ENCODE measurements at places on chromosomes 1 and 21. TPM values are rescaled to one million over a fixed set of nuclear protein-coding genes. Genes with fewer than 3 reads are reported as not detected.

GRCh38 chr1:30273021-30273325 is 450.4 kb downstream of the MATN1 start:
- no peak for DNase-seq

GRCh38 chr1:192626366-192627179 is 9.4 kb upstream of the RGS13 start:
- DNase-seq: no peak

Gene TTC22
- 9.6 TPM for total RNA-seq

Gene CFAP107
- total RNA-seq: not detected

Gene NLRP3
- total RNA-seq: 1.3 TPM

DNA sequence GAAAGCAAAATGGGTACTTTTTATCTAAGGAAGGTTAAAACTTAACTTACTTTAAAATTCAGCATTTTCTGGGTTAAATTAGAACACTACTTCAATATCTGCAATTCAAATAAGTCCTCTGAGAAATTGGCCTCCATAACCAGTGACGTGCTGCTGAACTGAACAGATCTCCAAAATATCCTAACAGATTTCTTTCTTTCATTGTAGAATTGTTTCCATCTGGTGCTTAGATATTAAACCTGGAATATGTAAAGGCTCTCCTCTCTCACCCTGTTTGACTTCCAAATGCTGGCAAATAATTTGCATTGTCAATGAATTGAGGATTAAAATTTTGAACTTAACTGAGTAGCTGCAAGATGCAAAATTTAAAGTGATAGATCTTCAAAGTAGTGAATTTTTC is 316.9 kb upstream of the CXADR start:
- no peak for DNase-seq

GRCh38 chr1:13623021-13623637 is 39.5 kb downstream of the PDPN start:
- DNase-seq: no peak

DNA sequence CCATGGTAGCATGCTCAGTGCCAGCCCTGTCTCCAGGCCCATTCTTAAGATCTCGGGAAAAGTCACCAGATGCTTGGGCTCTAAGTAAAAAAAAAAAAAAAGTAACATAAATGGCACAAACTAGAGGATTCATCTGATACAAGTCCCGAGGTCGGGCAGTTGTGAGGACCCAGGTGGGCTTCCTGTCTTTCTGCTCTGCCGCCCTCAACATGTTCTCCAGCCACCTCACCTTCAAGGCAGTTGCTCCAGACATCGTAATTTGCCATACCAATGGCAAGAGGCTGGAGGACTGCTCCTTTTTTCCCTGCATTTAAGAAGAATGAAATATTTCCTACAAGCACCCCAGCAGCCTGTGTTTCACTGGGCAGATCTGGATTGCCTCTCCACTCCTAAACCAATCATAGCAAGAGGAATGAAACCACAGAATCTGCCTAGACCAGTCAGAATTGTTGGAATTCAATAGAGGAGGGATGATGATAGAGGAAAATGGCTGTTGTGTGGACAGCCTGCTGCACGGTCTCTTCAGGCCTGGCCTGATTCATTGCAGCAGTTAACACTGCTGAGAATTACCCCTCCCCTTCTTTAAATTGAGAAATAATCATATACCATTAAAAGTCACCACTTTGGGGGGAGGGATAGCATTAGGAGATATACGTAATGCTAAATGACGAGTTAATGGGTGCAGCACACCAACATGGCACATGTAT is 5.4 kb downstream of the HMGN2 start:
- DNase-seq: no peak

- DNase-seq: no peak
Observed at GRCh38 chr1:83676106-83676505, 322.8 kb downstream of the TTLL7 start.

DNA sequence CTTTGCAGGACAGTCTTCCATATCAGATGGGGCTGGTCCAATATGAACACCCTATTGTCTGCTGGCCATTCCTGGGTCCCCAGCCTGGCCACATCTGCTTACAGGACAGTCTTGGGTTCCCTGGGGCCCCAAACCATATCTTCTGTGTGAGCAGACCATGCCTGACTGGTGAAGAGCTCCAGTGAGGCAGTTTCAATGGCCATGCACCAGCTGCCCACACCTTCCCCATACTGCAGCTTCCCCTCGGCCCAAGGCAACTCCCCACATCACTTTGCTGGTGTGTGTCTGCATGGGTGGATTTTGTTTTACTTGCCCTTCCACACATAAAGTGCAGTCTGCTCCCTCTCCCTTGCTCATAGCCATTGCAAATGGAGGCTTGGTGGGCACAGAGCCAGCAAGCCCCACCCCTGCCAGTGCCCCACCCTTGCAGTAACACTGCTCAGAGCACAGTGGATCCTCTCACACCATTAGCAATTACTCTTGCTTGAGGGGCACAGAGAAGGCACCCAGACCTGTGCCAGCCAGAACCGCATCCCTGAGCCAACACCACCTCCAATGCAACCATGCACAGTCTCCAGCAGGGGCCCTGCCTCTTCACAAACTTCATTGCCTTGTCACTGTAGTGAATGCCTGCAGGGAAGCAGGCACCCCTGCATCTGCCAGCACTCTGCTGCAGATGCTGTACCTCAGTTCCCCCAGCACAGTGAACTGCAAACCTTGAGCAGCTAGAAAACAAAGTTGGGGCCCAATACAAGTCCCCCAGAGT is 474.5 kb upstream of the BEND5 start:
- no peak for DNase-seq

- no peak for DNase-seq
Observed at GRCh38 chr1:119873135-119874015, 22.9 kb downstream of the ADAM30 start.

GRCh38 chr1:218397752-218398339 is 52.7 kb downstream of the TGFB2 start:
- no peak for DNase-seq

DNA sequence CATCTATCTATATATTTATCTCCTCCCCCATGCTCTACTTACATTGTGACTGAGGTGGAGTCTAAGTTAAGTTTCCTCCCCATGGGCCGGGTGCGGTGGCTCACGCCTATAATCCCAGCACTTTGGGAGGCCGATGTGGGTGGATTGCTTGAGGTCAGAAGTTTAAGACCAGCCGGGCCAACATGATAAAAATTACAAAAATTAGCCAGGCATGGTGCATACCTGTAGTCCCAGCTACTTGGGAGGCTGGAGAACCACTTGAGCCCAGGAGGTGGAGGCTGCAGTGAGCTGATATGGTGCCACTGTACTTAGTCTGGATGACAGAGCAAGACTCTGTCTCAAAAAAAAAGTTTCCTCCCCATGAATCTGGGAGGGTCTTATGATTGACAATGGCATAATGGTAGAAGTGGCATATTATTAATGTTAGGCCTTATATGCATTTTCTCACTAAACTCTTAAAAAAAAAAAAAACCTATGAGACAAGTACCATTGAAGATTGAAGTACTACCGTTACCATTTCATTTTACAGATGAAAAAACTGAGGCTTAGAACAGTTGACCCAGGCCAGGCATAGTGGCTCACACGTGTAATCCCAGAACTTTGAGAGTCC is 11.2 kb downstream of the F11R start:
- DNase-seq: no peak

Gene XCL1
- total RNA-seq: not detected

- no peak for DNase-seq
Observed at GRCh38 chr1:234611225-234611846, 1.4 kb upstream of the IRF2BP2 start.

Gene USP16
- 46.6 TPM for total RNA-seq

Gene PLA2G4A
- 0.27 TPM for total RNA-seq

DNA sequence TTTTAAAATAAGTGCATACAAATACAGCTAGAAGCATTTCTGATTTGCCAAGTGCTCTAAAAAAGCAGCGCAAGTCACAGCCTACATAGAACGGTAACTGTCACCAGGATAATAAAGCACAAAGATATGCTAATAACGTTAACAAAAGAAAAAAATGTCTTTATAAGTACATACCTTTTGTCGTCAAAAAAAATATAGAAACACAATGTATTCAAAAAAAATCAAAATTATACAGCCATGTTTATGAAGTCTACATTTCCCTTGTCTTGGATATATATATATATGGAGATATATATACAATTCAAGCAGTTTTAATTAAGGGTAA is 3.2 kb downstream of the IRF2BP2 start:
- DNase-seq: no peak

- no peak for DNase-seq
Observed at GRCh38 chr1:203148127-203148526, 20.6 kb downstream of the ADORA1 start.

Gene TSPAN1
- not detected for total RNA-seq

Gene MTMR11
- total RNA-seq: 2.3 TPM
